Fibroblast of skin of left biceps (primary cell): ENCODE measurements at places on chromosomes 12 and 14.

- no peak for DNase-seq
These were observed 127.3 kb upstream of the SLC38A2 start for GRCh38 chr12:46499901-46500300.

DNA sequence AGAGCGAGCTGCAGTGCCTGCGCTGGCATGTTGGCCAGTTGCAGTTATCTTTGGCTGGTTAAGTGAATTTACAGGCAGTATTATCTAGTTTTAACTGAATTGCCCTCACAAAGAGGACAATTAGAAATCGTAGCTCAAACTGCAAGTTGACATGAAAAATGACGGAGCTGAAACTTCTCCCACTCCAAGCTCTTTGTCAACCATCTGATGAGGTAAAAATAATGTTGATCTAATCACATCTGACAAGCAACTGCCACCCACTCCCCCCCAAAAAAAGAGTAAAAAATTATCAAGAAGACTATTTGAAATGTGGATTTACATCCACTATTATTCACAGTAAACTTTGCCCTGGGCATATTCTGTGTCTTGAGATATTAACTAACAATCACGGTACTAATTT, 84.7 kb upstream of the VASH1 start:
- no peak for DNase-seq

DNA sequence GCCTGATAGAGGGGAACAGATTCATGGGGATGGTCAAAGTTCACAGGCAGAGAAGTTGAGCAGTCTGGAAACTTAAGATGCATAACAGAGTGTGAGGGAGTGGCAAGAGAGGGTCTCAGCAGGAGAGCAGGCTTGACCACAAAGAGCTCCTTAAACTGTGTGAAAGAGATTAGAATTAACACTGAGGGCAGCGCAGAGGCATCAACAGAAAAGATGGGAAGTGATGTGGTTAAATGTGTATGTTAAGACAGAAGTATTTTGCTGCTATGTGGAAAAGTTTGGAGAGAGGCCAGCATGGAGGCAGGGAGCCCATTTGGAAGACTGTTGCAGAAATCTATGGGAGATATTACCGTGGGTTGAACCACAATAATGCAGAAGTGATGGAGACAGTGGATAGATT, 122.7 kb upstream of the LMNTD1 start:
- peak; percentile 54 for DNase-seq

- no peak for DNase-seq
These were observed 72.8 kb upstream of the IFNG-AS1 start for GRCh38 chr12:67916266-67916970.
